ENCODE measurements at places on chromosomes 2 and 18.
A peak's percentile ranks its signal among the peaks of the same experiment; 100 is the strongest.

- DNase-seq, result no peak
Observed at GRCh38 chr2:215851082-215851481, 162.3 kb downstream of the MREG start.

DNA sequence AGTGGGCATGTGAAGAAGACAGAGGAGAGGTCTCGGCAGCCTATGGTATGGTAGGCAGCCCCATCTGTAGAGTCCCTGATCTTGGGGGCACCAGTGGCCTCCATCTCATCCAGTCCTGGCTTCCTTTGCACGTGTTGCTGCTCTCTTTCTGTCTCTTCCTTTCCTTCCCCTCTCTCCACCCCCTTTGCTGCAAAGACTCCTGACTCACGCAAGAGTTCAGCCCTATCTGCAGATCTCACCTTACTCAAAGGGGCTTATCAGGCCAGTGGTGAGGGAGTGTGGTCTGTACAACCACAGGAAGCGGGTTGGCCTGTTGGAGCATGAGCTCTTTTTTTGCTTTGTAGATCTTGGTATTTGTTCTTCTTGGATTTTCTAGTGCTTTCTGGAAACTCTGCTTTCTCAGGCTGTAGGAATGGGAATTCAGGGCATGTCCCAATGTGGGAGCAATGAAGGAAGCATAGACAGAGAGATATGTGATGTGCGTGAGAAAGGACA lies 14.6 kb upstream of the NT5DC4 start:
- peak; percentile 21 for DNase-seq

DNA sequence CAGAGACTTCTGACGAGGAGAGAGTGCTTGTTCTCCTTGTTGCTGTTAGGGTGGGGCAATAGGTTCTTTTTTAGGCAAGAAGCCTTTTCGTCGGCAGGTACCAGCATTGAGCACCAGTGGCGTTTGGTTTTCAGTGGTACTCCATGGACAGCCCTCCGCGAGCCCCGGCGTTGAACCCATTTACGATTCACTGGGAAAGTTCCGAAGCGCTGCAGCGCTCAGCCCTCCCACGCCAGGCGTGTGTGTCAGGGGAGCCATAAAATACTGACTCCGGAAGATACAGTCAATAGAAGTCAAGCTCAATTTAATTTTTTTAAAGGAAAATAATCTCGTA lies 494 bp upstream of the ROCK1 start:
- no peak for DNase-seq

GRCh38 chr18:71831039-71831438 lies 713.1 kb downstream of the CBLN2 start:
- no peak for DNase-seq

DNA sequence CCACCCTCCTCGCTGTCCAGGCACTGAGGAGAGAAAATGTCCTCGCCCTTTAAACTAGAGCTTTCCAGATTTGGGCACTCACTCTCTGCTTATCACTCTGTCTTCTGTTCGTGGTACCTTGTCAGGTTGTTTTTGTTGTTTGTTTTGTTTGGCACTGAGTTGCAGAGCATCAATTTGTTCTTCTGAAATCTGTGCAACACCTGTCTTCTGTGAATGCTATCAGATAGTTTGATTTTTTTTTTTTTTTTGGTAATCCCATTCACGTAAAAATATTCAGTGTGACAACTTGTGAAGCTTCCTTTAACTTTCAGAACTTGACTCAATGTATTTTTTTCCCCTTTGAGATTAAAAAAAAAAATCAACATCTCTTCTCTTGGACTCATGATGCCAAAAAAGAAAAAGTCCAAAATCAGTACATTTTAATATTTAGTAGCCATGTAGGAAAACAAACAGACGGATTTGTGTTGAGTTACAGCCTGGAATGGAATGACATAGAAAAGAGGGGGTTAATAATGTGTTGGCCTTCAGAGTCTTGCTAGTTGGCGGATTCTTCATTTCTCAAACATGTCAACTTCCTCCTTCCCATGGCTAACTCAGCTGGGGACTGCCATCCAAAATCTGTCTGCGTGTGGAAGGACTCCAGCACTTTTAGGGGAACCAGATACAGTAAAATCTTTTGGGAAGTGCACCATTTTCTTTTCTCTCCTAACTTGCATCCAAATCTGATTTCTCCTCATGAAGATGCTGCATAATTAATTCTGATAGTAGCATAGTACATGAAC lies 1.6 kb downstream of the TMEM178A start:
- no peak for DNase-seq

DNA sequence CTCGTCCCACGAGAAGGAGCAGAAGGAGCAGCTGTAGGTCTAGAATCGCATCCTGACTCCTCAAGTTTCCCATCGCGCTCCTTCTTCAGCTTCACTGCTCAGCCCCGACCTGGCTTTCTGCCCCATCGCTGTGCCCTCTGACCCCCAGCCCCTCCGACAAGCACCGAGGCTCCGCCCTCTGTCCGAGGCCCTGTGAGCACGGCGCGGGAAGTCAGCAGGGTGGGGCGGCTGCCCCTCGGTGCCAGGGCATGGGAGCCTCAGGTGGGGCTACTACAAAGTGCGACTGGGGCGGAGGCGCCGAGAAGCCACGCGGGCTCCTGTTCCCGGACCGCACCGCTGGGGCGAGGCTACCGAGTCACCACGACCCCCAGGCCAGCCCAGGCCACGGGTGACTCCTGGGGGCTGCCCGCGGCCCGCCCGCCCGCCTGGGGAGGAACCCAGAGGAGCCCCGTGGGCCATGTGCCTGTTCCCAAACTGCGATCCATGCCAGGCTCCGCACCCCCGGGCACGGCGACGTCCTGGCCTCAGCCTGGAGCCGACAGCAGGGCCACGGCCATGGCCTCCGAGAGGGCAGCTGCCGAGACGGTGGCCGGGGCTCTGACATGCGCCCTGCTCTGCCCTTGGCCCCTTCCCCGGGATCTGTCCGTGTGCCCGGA lies 36.6 kb upstream of the ID2 start:
- DNase-seq, result no peak

GRCh38 chr18:7754725-7755181 lies 187.6 kb downstream of the PTPRM start:
- DNase-seq, result no peak

DNA sequence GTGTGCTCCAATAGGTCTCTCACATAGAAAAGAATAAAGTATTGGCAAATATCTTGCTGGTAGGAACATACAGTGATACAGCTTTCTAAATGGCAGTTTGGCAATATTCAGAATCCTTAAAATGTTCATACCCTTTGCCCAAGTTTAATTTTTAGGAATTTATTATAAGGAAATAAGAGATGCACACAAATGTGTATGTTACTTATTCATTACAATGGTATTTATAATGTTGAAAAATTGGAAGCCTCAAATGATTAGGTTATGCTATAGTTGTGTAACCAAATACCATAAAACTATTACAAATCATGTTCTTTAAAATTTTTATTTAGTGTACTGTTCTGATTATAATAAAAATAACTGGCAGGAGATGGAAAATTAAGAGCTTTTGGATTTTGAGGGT lies 196.8 kb downstream of the MCFD2 start:
- DNase-seq, result no peak

DNA sequence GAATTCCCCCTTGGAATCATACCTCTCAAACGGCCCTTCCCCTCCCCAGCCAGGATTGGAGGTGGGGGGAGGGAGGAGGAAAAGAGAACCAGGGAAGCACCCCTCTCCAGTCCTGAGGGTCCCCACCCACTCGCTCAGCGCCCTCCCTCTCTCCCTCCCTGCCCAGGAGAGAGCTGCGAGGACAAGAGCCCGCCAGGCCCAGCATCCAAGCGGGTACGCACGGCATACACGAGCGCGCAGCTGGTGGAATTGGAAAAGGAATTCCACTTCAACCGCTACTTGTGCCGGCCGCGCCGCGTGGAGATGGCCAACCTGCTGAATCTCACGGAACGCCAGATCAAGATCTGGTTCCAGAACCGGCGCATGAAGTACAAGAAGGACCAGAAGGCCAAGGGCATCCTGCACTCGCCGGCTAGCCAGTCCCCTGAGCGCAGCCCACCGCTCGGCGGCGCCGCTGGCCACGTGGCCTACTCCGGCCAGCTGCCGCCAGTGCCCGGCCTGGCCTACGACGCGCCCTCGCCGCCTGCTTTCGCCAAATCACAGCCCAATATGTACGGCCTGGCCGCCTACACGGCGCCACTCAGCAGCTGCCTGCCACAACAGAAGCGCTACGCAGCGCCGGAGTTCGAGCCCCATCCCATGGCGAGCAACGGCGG lies 14.4 kb downstream of the HOXD3 start:
- DNase-seq, result no peak

DNA sequence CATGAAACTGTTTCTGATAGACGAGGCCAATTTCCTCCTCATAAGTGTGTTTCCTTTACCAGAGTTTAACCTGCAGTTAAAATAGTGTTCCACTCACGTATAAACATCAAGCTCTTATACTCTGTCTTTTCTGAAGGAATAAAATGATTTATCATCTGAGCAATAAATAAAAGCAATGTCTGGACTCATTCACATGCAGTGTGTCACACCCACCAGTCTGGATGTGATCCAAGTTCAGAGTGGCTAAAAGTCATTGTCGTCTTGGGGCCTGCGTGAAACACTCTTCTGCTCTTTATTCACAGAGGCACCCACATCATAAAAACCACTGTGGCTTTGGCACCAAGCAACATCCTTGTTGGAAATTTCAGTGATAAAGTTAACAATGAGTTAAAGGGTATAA lies 19.5 kb upstream of the SLC9A4 start:
- DNase-seq, result no peak

DNA sequence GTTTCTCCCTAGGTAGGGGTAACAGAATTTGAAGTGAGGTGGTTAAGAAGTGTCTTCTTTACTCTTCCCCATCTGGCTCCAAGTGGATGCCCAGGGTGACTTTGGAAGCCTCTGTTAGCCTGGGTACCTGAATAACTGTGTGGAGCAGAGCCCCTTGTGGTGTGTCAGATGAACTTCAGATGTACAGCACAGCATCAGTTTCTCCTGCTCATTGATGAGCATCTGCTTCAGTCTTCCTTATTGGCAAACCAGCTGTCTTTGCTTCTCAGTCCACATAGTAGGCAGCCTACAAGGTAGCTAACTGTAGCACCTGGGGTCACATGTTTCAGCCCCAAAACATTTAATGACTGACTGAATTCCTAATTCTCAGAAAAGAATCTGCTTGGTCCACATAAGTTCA lies 56.2 kb upstream of the ATP8B1 start:
- no peak for DNase-seq

GRCh38 chr2:29495536-29496060 lies 380.4 kb downstream of the CLIP4 start:
- DNase-seq, result no peak

- DNase-seq, result no peak
Observed at GRCh38 chr2:100821255-100821910, 1.4 kb downstream of the NPAS2 start.

DNA sequence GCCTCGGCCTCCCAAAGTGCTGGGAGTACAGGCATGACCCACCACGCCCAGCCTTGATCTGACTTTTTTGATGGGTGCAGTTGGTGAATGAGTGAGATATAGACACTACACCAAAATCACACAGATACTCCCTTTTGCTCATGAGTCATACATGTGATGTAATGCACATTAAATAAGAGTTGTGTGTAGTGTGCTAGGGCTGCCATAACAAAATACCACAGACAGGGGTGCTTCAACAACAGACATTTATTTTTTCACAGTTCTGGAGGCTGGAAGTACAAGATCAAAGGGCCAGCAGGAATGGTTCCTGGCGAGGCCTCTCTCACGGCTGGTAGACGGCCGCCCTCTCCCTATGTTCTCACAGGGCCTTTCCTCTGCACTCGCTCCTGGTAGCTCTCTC lies 46.6 kb downstream of the GBX2 start:
- DNase-seq, result no peak

GRCh38 chr2:102355526-102356380 lies at the start of gene IL18R1:
IL18R1 (plus strand) TSS chr2:102355796; CDS start chr2:102362661, 6,865 bp downstream.
- DNase-seq, result peak; percentile 70

DNA sequence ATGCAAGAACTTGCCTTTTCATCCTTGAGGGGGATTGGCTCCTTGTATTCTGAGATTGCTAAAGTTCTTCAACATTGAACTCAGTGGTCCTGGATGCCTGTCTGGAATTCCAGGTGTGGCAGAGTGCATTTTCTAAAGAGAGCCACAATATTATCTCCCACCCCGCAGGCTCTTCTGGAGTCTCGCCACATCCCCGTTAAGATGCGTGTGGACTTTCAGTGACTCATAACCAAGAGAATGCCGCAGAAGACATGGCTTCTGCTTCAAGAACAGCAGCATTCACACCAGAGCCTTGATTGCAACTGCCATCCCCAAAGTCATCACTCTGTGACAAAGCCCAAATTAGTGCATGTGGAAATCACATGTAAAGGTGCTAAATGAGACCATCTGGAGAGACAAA lies 142.7 kb downstream of the CDH20 start:
- no peak for DNase-seq

GRCh38 chr2:118095610-118096009 lies 7.3 kb downstream of the INSIG2 start:
- DNase-seq, result no peak

GRCh38 chr2:235977445-235977844 lies 190.7 kb downstream of the GBX2 start:
- DNase-seq, result no peak

GRCh38 chr2:60347781-60348180 lies 205.7 kb downstream of the BCL11A start:
- DNase-seq, result no peak

GRCh38 chr2:61762292-61762691 lies 91.6 kb downstream of the FAM161A start:
- DNase-seq, result no peak

DNA sequence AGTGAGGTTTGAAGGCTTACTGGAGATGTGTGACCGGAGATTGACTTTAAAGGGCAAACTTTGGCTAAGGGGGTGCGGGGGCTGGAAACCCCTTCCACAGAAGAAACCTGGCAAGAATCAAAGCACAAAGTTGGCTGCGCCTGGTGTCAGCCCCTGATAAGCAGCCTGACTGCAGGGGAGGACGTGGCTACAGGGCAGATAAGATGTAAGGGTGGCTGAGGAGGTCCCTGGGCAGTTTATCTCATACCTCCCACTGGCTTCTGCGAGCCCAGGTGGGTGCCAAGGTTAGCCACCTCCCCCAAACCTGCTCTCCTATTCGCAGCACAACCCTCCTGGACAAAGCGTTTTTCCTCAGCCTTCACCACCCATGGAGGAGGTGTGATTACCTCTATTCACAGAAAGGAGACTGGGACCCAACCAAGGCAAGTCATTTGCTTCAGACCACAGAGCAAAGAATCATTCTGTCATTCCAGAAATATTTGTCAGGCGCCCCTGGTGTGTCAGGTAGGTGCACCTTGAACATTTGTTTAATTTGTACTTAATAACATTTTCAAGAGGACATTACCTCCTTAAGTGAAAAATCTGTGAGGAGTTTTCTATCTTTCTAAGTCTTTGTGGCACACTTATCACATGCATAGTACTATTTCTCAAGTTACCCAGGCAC lies 73.1 kb upstream of the IL1R1 start:
- DNase-seq, result peak; percentile 50

GRCh38 chr18:48872234-48873145 lies 78.3 kb downstream of the SMAD7 start:
- DNase-seq, result no peak

GRCh38 chr2:135064149-135064548 lies 12.1 kb downstream of the RAB3GAP1 start:
- DNase-seq, result no peak

- DNase-seq, result no peak
Observed at GRCh38 chr2:241742320-241742939, 8.0 kb downstream of the D2HGDH start.

All from right atrium auricular region (tissue), 2 donors.